ENCODE measurements at places on chromosomes 2 and 18.

- H3K4me3 ChIP-seq, result no peak overlapping the region
- peak overlapping the region; percentile 7 for H3K27ac ChIP-seq
- H3K4me1 ChIP-seq, result peaks cover 53% of the 10 kb centered on the region
- H3K36me3 ChIP-seq, result peaks cover 10% of the 10 kb centered on the region
- peak; percentile 47 for DNase-seq
Measured at GRCh38 chr18:24063121-24063731, 48.7 kb downstream of the TTC39C start.

- H3K27ac ChIP-seq, result no peak overlapping the region
- H3K4me3 ChIP-seq, result no peak overlapping the region
- no peak for DNase-seq
- no peaks in the 10 kb centered on the region for H3K4me1 ChIP-seq
- H3K36me3 ChIP-seq, result no peaks in the 10 kb centered on the region
Measured at GRCh38 chr2:222440673-222441422, 16.5 kb downstream of the SGPP2 start.

GRCh38 chr2:140786585-140786984 lies 1344.2 kb downstream of the LRP1B start:
- H3K4me3 ChIP-seq, result no peak overlapping the region
- DNase-seq, result no peak
- H3K27me3 ChIP-seq, result no peaks in the 10 kb centered on the region
- H3K27ac ChIP-seq, result no peak overlapping the region

GRCh38 chr18:48698707-48699106 lies 159.9 kb downstream of the CTIF start:
- H3K4me3 ChIP-seq, result no peak overlapping the region
- H3K27ac ChIP-seq, result no peak overlapping the region
- H3K4me1 ChIP-seq, result no peaks in the 10 kb centered on the region
- no peak for DNase-seq

DNA sequence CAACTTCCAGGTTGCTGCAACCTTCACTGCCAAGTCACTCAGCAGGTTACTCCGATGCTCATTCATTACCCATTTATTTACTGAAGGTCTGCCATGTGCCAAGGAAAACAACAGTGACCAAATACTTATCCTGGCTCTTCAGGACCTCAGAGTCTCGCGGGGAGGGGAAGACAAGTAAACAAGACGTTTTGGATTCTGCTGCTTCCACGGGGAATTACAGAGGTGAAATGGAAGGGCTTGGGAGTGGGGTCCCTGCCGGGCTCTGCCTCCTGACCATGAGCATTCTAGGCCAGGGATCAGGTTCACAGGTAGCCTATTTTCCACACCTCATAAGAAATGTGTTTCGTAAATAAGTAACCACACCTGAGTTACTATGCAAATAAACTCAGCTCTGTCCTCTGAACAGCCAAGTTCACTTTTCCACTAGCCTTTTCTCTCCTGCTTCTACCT lies 68.1 kb downstream of the CLHC1 start:
- peaks cover 3% of the 10 kb centered on the region for H3K4me1 ChIP-seq
- no peak for DNase-seq
- H3K4me3 ChIP-seq, result no peak overlapping the region
- H3K36me3 ChIP-seq, result no peaks in the 10 kb centered on the region

- no peak for DNase-seq
- H3K36me3 ChIP-seq, result no peaks in the 10 kb centered on the region
- H3K4me1 ChIP-seq, result no peaks in the 10 kb centered on the region
- H3K4me3 ChIP-seq, result no peak overlapping the region
- no peak overlapping the region for H3K27ac ChIP-seq
Measured at GRCh38 chr2:120681181-120681580, 54.5 kb upstream of the GLI2 start.

DNA sequence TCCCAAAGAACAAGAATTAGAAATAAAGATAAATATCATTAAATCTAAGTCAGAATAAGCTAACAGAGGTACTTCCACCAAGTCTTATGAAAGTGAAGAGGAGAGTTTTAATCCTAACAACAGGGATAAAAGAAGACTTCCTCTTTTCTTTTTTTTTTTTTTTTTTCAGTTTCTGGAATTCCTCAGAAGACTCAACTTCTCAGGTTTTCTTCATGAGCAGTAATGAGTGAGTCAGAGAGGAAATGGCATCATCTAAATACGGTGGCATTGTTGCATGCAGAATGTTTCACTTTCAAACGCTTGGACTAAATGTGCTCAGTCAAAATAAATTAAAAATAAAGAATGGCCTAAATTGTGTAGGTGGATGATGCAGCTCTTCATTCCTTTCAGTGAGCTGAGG lies 45.6 kb upstream of the ARHGAP15 start:
- peak; percentile 15 for DNase-seq
- peaks cover 27% of the 10 kb centered on the region for H3K4me1 ChIP-seq
- no peak overlapping the region for H3K4me3 ChIP-seq
- no peaks in the 10 kb centered on the region for H3K27me3 ChIP-seq

- DNase-seq, result no peak
- H3K4me1 ChIP-seq, result peaks cover 4% of the 10 kb centered on the region
- no peak overlapping the region for H3K4me3 ChIP-seq
Measured at GRCh38 chr2:195051401-195051800, 605.6 kb upstream of the SLC39A10 start.

DNA sequence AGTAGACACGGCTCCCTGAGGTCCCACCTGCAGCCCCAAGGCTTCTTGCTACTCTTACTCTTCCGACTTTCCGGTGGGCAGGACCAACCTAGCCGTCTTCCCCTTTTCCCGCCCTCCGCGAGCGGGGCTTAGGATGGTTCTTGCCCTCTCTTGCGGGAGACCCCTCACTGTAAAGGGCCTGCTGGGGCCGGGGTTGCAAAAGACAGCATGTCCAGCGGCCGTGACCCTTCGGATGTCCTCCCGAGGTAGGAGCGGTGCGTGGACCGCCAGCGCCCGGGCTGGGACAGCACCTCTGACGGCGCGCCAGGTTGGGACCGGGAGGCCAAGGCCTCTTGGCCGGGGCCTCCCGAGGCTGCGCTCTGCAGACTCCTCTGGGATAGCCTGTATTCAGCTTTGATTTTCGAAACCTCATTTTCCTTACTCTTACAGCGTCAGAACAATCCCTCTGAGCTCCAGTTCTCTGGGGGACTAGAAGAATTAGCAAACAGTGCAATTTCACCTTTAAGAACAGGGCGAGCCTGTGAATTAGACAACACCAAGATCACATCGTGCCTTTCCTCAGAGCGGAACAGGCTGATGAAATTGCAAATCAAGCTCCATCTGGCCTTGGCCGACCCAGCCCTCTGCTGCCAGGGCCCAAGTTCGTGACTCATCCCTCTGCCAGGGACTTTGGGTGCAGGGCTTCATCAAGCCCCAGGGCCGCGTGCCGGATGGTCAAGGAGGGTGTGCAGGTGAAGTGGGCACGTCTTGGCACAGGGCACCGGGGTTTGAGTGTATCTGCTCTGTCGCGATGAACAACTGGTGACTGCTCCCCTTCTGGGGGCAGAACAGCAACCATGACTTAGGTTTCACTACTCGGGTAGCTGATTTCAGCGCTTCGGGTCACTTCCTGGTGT lies 777 bp downstream of the MOCOS start:
- peaks cover 20% of the 10 kb centered on the region for H3K27me3 ChIP-seq
- peaks cover 3% of the 10 kb centered on the region for H3K4me1 ChIP-seq
- H3K27ac ChIP-seq, result no peak overlapping the region
- H3K4me3 ChIP-seq, result peak overlapping the region; percentile 73
- H3K36me3 ChIP-seq, result no peaks in the 10 kb centered on the region
- no peak for DNase-seq

DNA sequence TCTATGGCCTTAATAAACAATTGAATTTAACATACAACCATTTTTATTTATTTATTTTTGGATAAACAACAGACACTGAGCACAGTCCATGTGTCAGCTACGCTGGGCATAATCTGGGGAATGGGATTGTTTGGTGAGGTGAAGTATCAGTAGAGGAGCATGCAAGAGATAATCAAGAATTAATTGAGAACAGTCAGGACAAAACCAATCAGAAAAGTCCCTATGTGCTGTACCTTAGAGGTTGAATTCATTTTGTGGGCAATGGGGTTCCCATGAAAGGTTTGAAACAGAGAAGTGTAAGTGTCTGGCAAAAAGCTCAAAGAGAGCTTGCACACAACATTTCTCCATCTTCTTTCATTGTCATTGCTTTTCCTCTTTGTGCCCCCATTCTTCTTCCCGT lies 198.2 kb downstream of the RNF144A start:
- no peaks in the 10 kb centered on the region for H3K27me3 ChIP-seq
- peaks cover 1% of the 10 kb centered on the region for H3K36me3 ChIP-seq
- no peak for DNase-seq
- H3K4me1 ChIP-seq, result no peaks in the 10 kb centered on the region

GRCh38 chr2:238567067-238567855 lies 140.5 kb downstream of the ASB1 start:
- H3K4me1 ChIP-seq, result no peaks in the 10 kb centered on the region
- H3K4me3 ChIP-seq, result no peak overlapping the region
- no peak overlapping the region for H3K27ac ChIP-seq
- DNase-seq, result no peak

DNA sequence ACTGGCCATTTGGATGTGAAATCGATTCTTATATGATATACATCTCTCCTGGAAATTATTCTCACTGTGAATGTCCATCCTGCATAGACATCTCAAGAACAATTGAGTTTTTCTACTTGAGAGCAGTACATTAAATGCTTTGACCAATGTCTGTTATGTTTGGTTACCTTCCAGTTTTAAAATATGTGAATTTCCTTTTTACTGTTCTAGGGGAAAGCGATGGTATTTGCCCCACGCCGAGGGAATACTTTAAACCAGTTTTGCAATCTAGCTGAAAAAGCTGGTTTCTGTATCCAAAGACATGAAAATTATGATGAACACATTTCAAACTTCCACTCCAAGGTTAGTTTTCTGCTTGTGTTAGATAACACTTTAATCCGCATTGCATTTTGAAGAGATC lies 175.3 kb upstream of the SIX3 start:
- H3K4me1 ChIP-seq, result no peaks in the 10 kb centered on the region
- H3K27ac ChIP-seq, result no peak overlapping the region
- H3K36me3 ChIP-seq, result no peaks in the 10 kb centered on the region

- DNase-seq, result peak; percentile 50
- H3K4me3 ChIP-seq, result no peak overlapping the region
- H3K27me3 ChIP-seq, result peaks cover 3% of the 10 kb centered on the region
- peaks cover 4% of the 10 kb centered on the region for H3K4me1 ChIP-seq
- H3K36me3 ChIP-seq, result no peaks in the 10 kb centered on the region
Measured at GRCh38 chr2:131394147-131394931, 30.4 kb upstream of the RAB6D start.

DNA sequence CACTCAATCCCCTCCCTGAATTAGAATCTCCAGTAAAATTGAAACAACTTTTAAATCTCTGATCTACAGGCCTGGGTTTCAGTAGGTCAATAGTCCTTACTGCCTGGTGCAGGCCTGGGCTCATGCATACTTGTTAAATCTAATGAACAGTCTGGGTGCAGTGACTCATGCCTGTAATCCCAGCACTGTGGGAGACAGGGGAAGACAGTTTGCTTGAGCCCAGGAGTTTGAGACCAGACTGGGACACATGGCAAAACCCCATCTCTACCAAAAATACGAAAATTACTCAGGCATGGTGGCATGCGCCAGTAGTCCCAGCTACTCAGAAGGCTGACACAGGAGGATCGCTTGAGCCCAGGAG lies 94.7 kb upstream of the SP3 start:
- no peak overlapping the region for H3K4me3 ChIP-seq
- H3K4me1 ChIP-seq, result no peaks in the 10 kb centered on the region
- H3K27ac ChIP-seq, result no peak overlapping the region
- peaks cover 7% of the 10 kb centered on the region for H3K27me3 ChIP-seq
- DNase-seq, result no peak

- H3K27ac ChIP-seq, result no peak overlapping the region
- DNase-seq, result no peak
- no peak overlapping the region for H3K4me3 ChIP-seq
- H3K36me3 ChIP-seq, result no peaks in the 10 kb centered on the region
Measured at GRCh38 chr2:174719016-174719415, 45.3 kb downstream of the CHRNA1 start.

GRCh38 chr18:74796841-74797576 lies 199.3 kb downstream of the ZNF407 start:
- peaks cover 21% of the 10 kb centered on the region for H3K4me1 ChIP-seq
- peaks cover 1% of the 10 kb centered on the region for H3K36me3 ChIP-seq
- no peaks in the 10 kb centered on the region for H3K27me3 ChIP-seq
- DNase-seq, result peak; percentile 15
- no peak overlapping the region for H3K27ac ChIP-seq

- H3K4me3 ChIP-seq, result no peak overlapping the region
- H3K36me3 ChIP-seq, result no peaks in the 10 kb centered on the region
- no peaks in the 10 kb centered on the region for H3K4me1 ChIP-seq
Measured at GRCh38 chr2:149926149-149926548, 338.6 kb upstream of the MMADHC start.

DNA sequence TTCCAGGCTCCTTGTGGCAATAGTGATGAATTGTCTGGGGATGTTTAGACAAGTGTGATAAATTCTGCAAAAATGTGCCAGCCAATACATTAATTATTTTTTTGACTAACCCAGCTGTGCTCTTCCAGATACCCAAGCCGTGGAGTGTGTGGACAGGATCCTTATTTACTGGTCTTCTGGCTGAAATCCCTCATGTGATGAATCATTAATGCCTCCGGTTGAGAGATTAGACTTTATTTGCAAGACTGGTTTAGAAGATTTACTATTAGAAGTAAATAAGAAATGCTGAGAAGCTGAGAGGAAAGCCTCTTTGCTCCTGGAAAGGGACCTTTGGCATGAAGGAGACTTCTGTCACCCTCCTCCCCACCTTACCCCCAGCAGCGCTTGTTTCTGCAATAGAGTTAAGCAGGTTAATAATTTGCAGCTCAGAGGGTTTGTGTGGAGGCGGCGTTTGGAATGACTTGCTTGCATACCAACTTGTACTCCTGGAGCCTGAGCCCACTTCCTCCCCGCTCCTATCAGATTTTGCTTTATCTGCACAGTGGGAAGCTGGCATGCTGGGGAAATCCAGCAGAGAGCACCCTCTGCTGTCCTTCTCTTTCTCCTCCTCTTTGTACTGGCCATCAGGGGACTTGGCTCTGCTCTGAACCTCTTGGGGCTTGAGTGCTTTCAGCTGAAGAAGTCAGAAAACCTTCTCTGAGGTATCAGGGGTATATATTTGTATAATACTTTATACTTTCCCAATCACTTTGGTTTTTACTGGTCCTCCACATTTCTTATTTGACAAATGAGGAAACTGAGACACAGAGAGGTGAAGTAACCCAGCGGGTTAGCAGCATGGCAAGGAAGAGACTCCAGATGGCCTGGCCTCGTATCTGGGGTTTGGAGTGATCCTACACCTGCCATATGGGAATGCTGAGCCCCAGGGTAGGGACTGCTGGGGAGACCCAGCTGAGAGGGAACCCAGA lies 16.3 kb downstream of the SLC3A1 start:
- no peak overlapping the region for H3K4me3 ChIP-seq
- peaks cover 9% of the 10 kb centered on the region for H3K4me1 ChIP-seq
- DNase-seq, result peak; percentile 16
- H3K27ac ChIP-seq, result no peak overlapping the region
- no peaks in the 10 kb centered on the region for H3K27me3 ChIP-seq
- no peaks in the 10 kb centered on the region for H3K36me3 ChIP-seq

- H3K4me3 ChIP-seq, result no peak overlapping the region
- no peak overlapping the region for H3K27ac ChIP-seq
- H3K4me1 ChIP-seq, result no peaks in the 10 kb centered on the region
- no peaks in the 10 kb centered on the region for H3K36me3 ChIP-seq
Measured at GRCh38 chr2:126896471-126896870, 2.2 kb upstream of the TEX51 start.

GRCh38 chr18:50790948-50791347 lies 28.9 kb downstream of the MRO start:
- no peak for DNase-seq
- no peaks in the 10 kb centered on the region for H3K36me3 ChIP-seq
- no peak overlapping the region for H3K4me3 ChIP-seq
- H3K4me1 ChIP-seq, result no peaks in the 10 kb centered on the region

- H3K27ac ChIP-seq, result no peak overlapping the region
- no peak for DNase-seq
- H3K4me3 ChIP-seq, result no peak overlapping the region
- peaks cover 26% of the 10 kb centered on the region for H3K36me3 ChIP-seq
Measured at GRCh38 chr2:223915071-223915470, 30.1 kb downstream of the WDFY1 start.

Measured in activated naive CD4-positive, alpha-beta T cell treated with anti-CD3 and anti-CD28 coated beads for 36 hours (primary cell).